ENCODE measurements at places on chromosomes 2 and 18.

- DNase-seq = peak; percentile 21
These were observed 833 bp downstream of the EPB41L5 start for GRCh38 chr2:120013597-120014223.

GRCh38 chr18:36519358-36519757, 221.8 kb downstream of the FHOD3 start:
- DNase-seq = no peak

GRCh38 chr2:83686863-83687262, 772.2 kb downstream of the SUCLG1 start:
- DNase-seq = no peak

DNA sequence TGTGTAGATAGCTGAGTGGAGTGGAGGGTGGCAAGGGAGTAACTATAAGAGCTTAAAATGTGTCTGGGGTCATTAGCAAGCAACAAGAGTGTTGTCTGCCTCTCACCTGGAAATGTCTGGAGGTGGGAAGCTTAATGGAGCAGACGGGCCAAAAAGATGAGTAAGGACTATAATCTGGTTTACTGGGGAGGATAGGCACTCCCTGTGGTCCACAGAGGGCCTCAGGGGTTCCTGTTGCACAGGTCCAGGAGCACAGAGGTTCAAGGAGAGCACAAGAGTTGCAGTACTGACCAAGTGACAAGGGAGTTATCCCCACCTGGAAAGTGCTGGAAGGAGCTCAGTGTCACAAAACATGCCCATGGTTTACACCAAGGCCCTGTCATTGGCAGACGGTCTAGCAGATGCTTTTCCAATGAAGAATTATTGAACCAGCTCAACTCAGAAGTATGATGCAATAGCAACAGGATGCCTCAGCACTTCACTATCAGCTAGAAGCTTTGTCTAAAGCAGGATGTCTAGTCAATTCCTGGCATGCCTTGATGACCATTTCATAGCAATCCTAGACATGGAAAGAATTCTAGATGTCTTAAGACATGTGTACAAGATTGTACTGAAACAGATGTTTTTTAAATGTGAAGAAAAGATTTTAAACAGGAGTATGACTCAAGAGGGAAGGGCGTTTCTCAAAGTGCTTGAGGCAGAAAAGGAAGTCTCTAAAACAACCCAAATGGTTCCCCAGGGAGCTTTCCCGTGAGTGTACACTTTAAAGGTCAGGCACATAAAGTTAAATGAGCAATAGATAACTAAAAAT, 62.9 kb upstream of the SERPINE2 start:
- DNase-seq = no peak

- DNase-seq = no peak
These were observed 104.2 kb downstream of the ASAP2 start for GRCh38 chr2:9310798-9311197.

DNA sequence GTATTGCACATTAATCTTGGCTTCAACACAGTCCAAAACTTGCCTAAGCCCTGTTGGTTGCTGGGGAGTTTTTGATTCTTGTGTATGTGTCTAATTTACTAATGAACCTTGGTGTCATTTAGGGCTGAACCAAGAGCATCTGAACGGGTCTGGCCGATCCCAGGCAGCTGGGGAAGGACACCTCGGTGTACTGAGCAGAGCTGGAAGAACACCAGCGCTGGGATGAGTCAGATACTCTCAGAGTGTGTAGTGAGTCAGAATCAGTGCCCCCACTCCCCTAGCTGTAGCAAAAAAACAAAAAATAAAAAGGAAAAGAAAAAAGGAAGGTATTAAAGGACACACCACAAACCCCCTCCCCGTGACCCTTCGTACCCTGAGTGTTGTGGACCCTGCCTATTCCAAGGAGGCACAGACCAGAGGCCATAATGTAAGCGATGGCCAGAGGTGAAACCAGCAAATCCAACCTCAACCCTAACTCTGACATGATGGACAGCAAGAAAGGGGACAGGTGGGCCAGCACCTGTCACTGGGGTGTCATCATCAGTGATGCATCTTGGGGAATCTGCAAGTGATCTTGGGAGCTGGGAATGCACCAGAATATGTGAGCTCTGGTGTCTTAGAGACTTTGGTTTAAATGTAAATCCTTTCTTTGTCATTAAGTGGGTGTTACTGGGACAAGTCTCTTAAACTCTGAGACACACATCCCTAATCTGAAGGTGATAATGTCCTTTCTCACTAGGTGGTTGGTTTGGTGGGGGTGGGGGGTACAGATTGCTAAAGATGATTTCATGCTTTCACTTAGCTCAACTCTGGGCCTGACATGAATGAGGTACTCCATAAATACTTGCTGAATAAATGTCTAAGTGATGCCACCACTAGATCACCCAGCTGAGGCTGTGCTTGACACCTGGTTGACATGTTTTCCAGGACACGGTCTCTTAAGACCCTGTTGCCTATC, 34.2 kb upstream of the NCOA1 start:
- peak; percentile 11 for DNase-seq

DNA sequence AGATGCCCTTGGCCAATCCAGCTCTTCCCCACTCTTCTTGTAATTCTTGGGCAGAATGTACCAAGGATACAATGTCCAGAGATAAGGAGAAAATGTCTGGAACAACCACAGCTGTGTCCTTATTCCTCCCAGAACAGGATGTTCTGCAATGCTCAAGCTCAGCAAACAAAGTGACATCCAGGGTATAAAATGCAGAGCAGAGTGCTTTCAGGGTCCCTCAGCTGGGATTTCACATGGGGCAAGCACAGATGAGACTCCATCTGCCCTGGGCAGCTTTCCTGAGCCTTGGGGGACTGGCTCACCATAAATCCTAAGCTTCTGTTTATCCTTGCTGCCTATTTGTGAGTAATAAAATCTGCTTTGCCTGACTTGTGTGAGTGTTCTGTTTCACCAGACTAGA, 127.4 kb downstream of the VAPA start:
- no peak for DNase-seq

- no peak for DNase-seq
These were observed 20.0 kb downstream of the SLC66A2 start for GRCh38 chr18:79931475-79931874.

Data from activated naive CD8-positive, alpha-beta T cell treated with anti-CD3 and anti-CD28 coated beads, Interleukin-2, amount 50 U/mL, for 24 hours (primary cell).